ENCODE measurements at places on chromosomes 1 and 21.

GRCh38 chr1:35558374-35559316, 1.0 kb downstream of the NCDN start:
- DNase-seq, result no peak

GRCh38 chr1:163186862-163187261, 15.9 kb downstream of the RGS5 start:
- no peak for DNase-seq

- no peak for DNase-seq
These were observed 211.1 kb downstream of the MATN1 start for GRCh38 chr1:30511991-30512913.

- no peak for DNase-seq
These were observed 82.4 kb upstream of the TLR5 start for GRCh38 chr1:223225481-223225880.
